ENCODE measurements at places on chromosomes 16 and 17.
A peak's percentile ranks its signal among the peaks of the same experiment; 100 is the strongest.

- DNase-seq, result no peak
These were observed 423.7 kb downstream of the TOX3 start for GRCh38 chr16:52123061-52123839.

GRCh38 chr16:77457046-77457445 lies 22.2 kb upstream of the ADAMTS18 start:
- DNase-seq, result no peak

DNA sequence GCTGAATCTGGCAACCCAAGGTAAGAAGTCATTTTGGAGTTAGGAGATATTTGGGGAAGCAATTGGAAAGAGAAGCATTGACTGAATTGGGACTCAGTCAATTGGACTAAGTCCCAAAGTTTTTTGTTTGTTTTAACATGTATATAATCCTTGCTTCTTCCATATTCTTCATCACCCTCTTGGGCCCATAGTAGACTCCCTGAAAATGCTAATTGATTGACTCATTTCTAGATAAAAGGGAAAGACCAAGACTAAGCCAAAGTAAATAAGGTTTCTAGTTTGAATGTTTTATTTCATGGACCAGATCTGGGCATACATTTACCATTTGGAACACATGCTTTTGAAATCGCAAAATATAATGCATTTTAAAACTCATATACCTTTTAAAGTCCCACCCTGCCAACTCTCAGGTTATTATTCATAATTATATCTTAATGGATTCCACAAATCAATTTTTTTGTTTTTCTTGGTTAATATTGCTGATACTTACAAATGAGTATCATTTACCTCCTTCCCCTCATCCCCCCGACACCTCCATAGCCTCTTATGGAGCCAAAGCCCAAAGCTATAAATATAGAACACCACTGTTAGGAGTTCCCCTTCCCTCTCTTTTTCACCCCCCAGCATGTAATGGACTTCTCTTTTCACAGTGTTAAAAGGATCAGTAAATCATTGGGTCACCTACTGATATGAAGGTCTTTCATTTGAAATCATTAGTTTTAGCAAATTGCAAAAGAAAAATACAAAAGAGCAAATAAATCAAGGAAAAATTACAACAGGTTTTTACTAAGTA lies 674.0 kb upstream of the SOX9 start:
- no peak for DNase-seq

DNA sequence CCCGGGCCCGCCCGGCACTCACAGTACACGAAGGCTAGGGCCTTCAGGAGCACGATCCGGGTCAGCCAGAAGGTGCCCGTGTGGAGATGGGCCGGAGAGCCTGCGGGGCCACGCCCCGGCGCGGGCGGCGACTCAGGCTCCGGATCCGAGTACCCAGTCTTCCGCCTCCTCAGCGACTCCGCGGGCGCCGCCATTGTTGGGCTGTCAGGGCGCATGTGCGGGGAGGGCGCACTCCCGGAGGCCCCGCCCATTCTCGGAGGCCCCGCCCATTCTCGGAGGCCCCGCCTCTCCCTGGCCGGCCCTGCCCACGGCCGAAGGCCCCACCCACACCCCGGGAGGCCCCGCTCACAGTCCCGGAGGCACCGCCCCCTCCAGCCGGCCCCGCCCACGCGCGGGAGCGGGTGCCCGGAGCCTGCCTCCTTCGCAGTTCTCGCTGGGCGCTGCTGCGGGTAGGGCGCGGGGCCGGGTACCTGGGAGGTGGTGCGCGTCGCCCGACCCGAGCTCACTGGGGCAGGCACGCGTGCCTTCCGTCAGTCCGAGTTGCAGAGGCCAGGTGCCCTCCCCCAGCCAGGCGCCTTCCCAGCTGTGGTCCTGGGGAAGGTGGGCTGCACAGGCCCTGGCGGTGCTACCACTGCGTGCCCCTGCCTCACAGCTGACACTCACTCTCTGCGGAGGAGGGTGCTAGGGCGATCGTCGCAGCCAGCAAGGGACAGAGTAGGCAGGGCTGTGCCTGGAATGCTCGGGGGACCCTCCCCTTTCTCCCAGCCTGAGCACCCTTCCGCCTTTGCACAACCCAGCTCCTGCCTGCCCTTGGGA lies at the start of gene LMF1:
LMF1 (minus strand) TSS at position 219 of the 816 bp plus-strand sequence; CDS start at position 215, 4 bp downstream.
- peak; percentile 94 for DNase-seq

DNA sequence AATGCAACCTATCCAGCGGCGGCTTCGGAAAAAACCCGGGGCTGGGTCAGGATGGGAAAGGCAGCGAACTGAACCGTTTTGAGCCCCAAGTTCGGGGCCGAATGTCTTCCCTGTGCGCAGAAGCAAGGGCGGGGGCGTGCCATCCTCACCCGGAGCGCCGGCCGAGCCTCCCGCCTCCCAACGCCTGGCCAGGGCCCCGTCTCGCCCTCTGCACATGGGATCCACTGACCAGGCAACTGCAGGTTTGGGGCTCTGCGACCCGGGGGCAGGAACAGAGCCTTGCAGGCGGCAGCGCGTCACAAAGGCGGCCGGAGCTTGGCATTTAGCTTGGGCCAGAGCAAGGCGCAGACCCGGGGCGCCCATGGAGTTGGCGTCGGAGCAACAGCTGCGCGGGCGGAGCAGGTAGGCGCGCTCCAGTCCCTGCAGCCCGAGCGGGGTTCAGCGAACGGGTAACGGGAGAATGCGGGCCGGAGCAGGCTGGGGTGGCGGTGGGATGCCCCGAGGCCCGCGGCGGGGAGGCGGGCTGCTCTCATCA lies at the start of gene FBXO39:
FBXO39 (plus strand) TSS at position 345 of the 535 bp plus-strand sequence. CDS start 3,654 bp downstream, outside the sequence.
- no peak for DNase-seq

GRCh38 chr16:11175106-11175786 lies 80.8 kb downstream of the SOCS1 start:
- no peak for DNase-seq

DNA sequence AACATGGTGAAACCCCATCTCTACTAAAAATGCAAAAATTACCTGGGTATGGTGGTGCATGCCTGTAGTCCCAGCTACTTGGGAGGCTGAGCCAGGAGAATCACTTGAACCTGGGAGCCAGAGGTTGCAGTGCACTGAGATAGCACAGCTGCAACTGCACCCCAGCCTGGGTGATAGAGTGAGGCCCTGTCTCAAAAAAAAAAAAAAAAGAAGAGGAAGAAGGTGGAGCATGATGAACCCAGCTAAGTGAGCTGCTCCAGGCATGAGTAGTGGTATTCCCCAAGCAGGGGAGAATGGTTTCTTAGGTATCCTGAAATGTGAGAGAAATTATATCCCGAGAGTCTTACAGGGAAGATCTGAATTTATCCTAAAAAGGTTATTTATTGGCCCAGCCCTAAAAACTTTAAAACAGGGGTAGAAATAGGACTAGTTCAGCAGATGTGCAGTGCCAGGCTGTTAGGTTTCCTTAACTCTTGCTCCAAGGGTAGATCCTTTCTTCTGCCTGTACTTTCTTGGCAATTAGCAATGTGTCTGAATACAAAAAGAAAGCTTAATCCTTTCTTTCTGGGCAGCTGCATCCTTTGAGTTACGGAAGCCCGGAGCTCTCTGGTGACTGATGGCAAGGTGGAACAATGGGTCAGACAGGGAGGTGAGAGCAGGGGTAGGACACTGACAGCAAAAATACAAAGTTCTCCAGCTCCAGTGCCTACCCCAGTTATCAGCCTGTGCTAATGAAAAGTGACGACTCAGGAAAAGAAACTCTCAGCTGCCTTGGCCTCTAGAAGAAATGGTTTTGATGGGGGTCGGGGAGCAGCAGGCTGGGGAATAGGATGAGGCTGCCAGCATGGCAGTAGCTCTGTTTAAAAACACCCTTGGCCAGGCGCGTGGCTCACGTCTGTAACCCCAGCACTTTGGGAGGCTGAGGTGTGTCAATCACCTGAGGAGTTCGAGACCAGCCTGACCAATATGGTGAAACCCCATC lies 36.5 kb upstream of the TOB1 start:
- DNase-seq, result no peak

- DNase-seq, result no peak
These were observed 264.4 kb upstream of the MON1B start for GRCh38 chr16:76926595-76926994.

GRCh38 chr16:58057121-58057520 lies 31.6 kb downstream of the MMP15 start:
- no peak for DNase-seq

DNA sequence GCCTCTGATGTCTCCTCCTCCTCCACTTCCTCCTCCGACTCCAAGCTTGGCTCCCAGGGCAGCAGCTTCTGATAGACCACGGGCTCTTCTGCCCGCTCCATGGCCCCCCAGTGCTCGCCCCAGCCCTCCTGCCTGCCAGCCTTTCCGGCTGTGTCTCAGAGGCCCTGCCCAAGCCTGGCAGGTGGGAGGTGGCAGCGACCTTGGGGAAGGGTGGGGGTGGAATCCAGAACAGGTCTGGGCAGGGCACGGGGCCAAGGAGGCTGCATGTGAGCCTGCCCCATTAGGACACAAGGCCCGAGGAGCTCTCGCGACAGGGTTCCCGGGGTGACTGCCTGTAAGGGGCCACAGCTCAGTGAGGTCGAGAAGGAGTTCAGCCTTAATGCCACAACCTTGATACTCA lies at the start of gene GGT6:
GGT6 (minus strand) TSS at position 157 of the 400 bp plus-strand sequence; CDS start at position 101, 56 bp downstream.
- DNase-seq, result no peak

- DNase-seq, result no peak
These were observed at the start of gene SALL1 for GRCh38 chr16:51150888-51151320. Gene SALL1, minus strand, starts transcription at chr16:51151270. Its CDS starts 29 bp downstream, at chr16:51151241.

DNA sequence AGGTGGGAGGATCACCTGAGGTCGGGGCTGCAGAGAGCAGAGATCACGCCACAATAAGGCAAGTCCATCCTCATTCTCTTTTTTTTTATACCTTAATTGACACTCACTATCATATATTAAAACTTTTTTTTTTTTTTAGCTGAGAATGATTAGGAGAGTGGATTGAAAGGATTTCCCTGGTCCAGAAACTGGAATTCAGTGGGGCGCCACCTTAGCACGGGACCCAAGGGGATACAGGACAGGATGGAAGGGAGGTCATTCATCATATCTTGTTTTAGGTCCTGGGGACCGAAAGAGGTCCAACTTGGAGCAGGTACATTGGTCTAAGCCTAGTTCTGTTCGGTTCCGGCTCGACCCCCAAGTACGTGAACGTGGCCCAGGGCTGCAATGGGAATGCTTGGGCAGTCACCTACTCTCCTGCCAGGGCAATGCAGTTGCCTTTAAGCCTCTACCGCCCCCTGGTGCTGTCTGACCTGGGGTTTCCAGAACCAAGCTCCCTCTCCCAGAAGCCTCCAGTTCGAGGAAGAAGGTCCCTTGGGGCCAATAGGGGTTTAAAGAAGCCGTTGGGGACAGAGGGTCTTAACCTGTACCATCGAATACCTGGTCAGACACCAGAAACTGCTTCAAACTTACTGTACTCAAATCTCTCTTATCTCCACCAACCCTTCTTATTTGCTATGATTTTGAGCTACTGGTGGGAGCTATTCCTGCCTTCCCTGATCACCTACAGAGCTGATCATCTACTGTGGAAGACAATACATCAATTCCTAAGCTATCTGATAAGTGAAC lies 19.9 kb upstream of the GPATCH8 start:
- DNase-seq, result peak; percentile 26

GRCh38 chr17:45299361-45299760 lies 17.5 kb downstream of the MAP3K14 start:
- no peak for DNase-seq

GRCh38 chr17:46851029-46851741 lies at the start of gene WNT9B:
Gene WNT9B, plus strand, starts transcription at chr17:46851583. Its CDS starts 56 bp downstream, at chr17:46851639.
- DNase-seq, result no peak

DNA sequence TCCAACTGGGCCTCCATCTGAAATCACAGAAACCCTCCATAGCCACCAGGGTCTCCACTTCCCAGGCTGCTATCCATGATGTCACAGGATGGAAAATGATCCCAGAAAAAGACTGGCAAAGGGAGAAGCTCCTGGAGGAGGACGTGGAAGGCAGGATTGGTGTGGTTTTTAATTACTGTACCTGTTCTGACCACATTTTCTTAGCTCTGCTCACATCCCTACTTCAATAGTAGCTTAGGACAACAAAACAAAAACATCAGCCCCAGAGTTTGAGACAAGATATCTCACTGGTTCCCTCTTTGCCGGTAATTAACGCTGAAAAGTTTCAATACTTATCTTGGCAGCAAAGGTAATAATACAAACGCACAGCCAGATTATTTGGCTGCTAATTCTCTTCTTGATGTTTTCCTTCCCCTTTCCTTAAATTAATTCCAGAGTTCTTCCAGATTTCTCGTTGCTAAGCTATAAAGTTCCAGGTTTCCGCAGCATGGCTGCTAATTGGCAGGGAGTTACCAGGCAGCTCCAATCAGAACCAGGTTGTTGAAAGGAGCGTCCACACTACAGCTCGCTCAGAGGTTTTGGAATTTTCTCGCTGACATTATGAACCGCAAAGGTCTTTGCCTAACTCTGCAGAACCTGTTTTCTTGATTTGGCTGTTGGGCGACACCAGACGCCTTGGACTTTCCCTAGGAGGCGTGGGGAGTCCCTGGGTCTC lies 263.4 kb downstream of the MRTFB start:
- no peak for DNase-seq

DNA sequence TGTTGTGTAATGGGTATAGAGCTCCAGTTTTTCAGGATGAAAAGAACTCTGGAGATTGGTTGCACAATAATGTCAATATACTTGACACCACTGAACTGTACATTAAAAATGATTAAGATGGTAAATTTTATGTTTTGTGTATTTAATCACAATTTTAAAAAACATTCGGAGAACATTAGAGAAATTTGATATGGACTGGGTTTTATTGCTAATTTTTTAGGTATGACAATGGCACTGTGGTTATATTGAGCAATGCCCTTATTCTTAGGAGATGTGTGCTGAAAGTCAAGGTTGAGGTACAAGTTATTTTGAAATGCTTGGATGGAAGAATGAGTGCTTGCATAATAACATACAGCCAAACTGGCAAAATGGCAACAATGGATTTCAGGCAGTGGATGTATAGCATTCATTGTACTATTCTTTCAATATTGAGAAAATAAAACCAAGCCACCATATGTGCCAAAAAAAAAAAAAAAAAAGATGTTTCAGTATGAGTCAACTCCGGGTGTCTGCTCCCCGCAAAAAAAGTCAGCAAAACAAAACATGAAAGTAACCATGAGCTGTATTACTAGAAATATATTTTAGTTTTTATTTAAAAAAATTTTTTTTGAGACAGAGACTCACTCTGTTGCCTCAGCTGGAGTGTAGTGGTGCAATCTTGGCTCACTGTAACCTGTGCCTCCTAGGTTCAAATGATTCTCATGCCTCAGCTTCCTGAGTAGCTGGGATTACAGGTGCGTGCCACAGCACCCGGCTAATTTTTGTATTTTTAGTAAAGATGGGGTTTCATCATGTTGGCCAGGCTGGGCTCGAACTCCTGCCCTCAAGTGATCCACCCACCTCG lies 19.8 kb downstream of the HOXB1 start:
- no peak for DNase-seq

GRCh38 chr16:66473051-66473571 lies 46.0 kb downstream of the BEAN1 start:
- no peak for DNase-seq
